Suppressor macrophage (primary cell): ENCODE measurements at places on chromosomes 11 and 22.
A peak's percentile ranks its signal among the peaks of the same experiment; 100 is the strongest.

- DNase-seq = no peak
Measured at GRCh38 chr22:30521368-30522156, 16.1 kb upstream of the SEC14L4 start.

GRCh38 chr11:58659404-58659803 is 36.9 kb downstream of the CNTF start:
- no peak for DNase-seq

DNA sequence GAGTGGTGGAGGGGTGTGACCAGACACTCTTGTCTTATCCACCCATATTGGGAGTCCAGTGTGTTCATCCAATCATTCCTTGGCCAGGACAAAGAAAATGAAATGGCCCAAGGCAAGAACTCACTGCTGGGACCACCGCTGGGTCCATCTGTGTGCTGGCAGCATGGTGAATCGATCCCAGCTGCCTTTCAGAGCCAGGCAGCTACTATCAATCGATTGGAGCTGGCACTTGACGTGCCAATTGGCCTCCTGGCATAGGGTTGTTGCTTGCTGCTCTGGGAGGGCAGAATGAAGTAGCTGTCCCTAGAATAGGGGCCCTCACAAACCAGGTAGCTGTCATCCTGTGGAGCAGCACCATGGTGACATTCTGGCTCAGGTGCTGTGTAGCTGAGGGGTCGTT is 1.4 kb upstream of the ARVCF start:
- DNase-seq = no peak

GRCh38 chr11:45661439-45662055 is 3.9 kb downstream of the CHST1 start:
- DNase-seq = no peak

GRCh38 chr22:30680991-30681770 is 13.5 kb upstream of the OSBP2 start:
- DNase-seq = peak; percentile 82

DNA sequence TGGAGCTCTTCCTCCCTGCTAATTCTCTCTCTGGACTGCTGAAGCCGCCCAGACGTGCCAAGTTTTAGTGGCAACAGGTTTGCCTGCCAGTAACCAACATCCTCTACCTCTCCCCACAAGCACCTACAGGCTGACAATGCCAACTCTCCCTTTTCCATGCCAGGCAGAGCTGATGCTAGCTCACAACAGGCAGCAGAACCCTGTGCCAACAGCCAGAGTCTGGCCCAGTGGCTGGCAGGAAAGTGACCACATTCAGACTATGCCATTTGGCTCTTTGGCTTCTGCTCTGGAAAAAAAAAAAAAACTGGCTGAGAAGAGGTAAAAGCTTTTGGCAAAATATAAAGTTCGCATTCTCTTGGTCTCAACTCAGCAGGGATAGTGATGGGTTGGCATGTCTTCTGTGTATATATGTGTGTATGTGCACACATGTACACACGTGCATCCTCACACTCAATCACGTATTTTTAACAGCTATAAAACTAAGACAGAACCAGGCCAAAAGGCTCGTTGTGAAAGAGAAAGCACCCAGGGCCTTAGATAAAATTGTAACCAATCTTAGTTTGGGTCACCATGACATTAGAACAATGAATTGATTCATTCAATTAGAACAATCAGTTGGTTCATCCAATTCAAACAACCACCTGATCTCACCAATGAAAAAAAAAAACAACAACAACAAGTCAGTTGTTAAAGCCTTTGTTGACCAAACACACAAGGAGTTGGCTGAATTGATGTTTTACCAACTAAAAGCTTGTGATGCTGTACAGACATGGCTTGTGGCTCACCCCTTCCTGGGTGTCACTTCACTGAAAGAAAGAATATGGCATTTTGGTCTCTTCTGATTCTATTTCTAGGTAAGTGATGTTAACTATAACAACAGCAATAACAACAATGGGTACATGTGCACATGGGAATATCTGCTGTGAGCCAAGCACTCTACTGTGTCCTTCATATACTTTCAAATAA is 48.6 kb downstream of the TRIM29 start:
- no peak for DNase-seq

GRCh38 chr22:25554689-25555088 is 9.8 kb upstream of the GRK3 start:
- DNase-seq = no peak

DNA sequence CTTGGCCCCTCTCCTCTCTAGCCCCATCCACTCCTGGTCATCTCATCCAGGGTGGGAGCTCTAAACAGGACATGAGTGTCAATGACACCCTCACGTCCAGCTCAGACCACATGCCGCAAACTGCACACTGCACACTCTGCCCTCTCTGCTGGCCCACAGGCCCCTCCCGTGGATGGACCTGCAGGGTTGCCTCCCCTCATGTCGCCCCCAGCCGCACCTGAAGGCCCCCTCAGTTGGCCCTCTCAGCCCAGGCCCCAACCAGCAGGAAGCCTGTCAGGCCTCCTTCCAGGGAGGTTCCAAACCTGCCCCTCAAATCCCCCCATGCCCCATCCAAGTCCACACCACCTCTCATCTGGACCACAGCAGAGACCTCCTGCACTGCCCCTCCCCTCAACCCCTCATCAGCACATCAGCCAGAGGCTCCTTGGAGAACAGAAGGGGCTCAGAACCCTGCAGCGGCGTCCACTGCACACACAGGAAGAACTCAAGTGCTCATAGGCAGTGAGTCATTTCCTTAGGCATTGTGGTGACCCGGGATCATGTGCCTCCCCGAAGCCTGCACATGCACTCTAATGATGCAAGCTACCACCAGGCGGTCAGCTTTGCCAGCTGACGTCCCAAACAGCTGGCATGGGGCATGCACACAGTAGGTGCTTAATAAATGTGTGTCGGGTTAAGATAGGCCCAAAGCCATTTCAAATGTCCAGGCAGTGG is 12.9 kb upstream of the CDKN1C start:
- peak; percentile 89 for DNase-seq

- no peak for DNase-seq
Measured at GRCh38 chr11:28439403-28439802, 331.2 kb downstream of the METTL15 start.

GRCh38 chr22:50286275-50286674 is 16.1 kb upstream of the MAPK11 start:
- DNase-seq = no peak

DNA sequence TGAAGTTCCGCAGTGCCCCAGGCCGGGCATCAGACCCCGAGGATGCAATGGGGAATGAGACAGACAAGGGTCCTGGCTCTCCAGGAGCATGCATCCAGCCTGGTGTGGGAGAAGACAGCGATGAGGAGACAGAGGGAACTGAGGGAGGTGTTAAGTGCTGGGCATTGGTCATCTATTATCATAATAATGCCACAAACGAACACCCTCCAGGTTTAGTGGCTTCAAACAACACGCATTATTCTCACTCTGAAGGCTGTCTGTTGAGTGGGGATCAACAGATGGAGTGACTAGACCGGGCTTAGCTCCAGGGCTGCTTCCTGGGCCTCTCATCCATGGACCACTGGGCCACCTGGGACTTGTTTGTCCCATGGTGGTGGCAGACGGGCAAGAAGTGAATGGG is 48.6 kb downstream of the MCM5 start:
- no peak for DNase-seq

DNA sequence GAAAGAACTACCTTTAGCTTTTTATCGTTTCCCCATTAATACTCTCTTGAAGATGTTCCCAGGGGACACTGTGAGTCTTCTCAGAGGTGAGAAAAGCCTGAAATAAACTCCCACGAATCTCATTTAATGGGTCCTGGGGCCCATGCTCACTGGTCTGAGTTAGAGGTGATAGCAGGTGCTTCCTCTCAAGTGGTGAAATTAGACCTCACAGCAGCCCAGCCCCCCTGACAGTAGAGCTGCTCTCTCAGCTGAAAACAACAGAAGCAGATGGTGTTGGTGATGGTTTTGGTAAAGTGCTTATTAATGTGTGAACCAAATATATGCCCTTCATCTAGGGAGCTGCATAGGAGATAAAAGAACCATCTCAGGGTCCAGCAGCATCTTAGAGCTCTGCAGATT is 76.8 kb upstream of the VPREB1 start:
- no peak for DNase-seq

DNA sequence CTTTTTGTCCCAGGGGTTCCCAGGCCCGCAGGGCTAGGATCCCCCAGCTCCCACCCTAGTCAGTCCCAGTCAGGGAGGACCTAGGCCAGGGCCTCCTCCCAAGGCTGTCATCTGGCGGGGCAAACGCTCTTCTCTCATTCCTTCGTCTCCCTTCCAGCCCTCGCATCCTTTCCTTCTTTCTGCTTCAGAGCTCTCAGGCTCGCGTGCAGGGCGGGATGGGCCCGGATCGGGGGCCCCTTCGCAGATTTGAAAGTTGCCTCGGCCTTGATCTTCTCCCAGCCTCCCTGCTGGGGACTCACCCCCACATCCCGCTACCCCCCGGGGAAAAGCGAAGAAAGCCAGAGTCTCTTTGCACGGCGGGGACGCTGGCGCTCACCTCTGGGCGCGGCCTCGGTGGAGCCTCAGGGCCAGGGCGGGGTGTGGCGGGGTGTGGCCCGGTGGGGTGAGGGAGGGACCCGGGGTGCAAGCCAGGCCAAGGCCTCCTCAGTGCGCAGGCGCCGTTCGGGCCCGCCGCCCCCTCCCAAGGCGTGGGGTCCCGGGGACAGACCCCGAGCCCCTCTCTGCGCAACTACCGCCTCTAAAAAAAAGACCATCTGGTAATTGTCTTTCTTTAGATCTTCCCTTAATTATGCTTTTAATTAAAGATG is 14.8 kb upstream of the PAX6 start:
- no peak for DNase-seq

DNA sequence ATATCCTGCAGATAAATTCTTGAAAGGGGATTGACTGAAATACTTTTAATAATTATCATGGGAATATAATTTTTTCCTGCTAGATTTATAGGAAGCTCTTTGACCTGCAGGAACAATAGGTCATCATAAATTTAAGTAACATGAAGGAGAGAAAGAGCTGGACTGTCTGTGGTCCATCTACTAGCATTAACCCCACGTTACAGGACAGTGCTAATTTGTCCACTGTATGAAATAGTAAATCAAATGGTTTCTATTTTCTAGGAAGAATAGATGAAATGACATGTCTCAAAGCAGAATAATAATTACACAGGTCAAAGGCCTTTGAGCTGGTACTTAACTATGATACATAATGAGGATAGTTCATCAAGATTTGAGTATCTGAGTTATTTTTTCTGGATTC is 825.4 kb upstream of the CNTN5 start:
- DNase-seq = no peak

DNA sequence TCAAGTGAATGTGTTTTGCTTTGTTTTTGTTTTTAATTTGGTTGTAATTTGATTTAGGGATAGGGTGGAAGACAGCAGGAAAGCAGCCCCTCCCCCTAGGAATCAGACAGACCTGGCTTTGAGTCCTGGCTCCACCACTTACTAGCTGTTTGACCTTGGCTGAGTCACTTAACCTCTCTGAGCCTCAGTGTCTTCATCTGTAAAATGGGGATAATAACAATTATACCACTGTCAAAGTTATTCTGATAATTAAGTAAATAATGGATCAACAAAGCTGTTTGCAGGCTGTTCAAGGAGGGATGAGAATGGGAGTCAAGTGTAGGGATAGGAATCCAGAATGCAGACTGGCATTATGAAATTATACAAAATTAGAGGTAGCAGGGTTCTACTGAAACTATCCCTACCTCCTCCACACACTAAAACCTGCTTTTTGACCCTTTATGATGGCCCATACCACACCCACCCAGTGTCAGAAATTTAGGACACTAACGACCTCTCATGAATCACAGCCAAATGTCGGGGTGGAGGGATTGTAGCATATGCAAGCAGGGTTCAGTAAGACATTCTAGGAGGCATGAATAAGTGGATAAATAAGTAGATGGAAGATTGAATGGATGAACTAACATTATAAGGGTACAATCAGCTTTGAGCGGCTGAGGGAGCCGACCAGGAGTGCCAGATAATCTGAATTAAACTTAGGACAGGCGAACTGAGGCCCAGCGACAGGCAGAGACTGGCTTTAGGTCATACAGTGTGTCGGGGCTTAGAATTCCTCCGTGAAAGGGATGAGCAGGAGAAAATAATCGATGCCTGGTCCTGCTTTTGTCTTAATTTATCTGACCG is 974 bp downstream of the ANAPC15 start:
- DNase-seq = no peak

DNA sequence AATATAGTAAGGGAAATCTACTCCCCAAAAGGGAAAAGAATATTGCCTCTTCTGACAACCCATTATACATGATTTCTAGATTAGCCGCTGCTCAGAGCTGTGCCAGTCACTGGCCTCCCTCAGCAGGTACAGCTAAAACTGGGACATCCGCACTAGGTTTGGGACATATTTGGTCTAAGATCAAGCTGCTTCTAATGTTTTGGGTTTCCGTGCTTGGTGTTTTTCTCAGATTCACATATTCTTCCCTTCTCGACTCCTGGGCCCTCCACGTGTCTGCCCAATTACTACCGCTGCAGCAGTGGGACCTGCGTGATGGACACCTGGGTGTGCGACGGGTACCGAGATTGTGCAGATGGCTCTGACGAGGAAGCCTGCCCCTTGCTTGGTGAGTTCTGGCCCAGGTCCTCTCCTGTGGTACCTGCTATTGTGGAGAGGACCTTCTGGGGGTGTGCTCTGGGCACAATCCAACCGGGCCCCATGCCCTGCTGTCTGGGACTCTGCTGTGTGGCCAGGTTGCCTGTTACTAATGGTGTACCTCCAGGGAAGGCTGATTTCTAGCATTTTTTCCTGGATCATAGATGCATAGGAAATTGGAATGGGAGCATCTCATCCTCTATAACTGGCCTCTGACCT is 138.1 kb upstream of the SORL1-AS1 start:
- no peak for DNase-seq

- DNase-seq = no peak
Measured at GRCh38 chr11:34499719-34500500, 13.7 kb downstream of the ELF5 start.

DNA sequence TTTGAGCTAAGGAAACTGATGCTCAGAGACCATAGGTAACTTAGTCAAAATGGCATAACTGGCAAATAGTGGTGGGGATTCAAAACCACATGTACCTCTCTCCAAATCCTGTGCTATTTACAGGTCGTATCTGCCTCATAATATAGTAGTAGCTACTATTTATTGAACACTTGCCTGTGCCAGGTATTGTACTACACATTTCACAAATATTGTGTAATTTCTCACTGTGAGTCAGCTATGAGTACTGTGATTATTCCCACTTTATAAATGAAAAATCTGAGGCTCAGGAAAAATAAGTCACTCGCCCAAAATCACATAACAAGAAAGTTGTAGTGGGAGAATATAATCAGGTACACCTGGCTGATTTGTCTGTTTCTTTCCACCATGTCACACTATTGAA is 199.8 kb upstream of the FAT3 start:
- no peak for DNase-seq

GRCh38 chr22:30878516-30879414 is 89.8 kb downstream of the MORC2 start:
- no peak for DNase-seq

DNA sequence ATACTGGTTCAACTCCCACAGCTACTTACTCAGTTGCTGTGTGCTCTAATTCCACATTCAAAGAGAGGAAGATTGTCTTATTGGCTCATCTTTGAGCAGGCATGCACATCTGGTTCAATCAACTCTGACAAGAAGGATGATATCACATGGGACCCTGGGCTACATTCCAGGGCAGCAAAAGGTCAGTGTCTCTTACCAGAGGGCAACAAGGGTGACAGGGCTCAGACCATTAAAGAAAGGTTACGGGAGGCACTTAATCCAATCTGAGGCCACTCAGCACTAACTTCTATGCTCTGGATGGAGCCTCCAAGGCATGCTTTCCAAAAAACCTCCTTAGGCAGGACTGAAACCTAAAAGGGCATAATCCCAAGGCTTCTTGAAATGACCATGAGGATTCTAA is 549.4 kb upstream of the API5 start:
- DNase-seq = no peak

- no peak for DNase-seq
Measured at GRCh38 chr11:78921509-78921908, 346.8 kb upstream of the NARS2 start.
